Activated CD8-positive, alpha-beta memory T cell treated with anti-CD3 and anti-CD28 coated beads for 1 hour (primary cell): ENCODE measurements at places on chromosomes 13 and 19.

DNA sequence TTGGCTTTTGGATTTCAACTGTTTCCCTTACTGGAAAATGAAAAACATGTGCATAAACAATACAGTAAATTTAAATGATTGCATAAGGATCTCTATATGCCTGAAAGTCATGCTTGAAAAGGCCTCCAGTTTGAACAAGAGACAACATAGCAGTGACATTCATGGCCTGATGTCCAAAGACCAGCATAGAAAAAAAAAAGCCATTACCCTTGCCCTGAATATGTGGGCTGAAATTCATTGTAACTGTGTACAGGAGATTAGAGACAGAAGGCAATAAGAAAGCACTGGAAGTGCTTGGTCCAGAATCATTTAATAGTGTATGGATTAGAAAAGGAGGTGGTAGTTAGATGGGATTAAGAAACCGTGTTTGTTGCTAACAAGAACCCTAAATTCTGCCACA lies 15.4 kb downstream of the MIR17HG start:
- no peak for DNase-seq

DNA sequence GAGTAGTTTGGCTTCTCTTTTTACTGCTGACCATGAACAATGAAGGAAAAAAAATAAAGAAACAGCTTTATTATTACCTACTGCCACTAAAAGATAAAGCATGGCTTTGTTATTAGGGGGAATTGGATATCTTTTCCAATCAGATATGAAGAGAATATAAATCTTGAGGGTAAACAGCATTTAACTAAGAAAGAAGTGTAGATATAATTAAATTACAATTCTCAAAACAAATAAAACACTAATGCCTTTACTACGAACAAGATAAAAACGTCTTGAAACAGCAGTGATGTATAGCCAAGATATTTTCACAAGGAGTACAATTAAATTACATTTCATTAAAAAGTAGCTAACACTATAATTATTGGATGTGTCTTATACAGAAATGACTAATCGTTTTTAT lies 425.9 kb upstream of the ATXN8OS start:
- no peak for DNase-seq

GRCh38 chr13:44230071-44230470 lies 143.6 kb upstream of the SERP2 start:
- DNase-seq: no peak

GRCh38 chr13:40490086-40490758 lies 176.2 kb downstream of the FOXO1 start:
- DNase-seq: peak; percentile 22

GRCh38 chr13:113350938-113351335 lies 13.0 kb downstream of the GRTP1 start:
- DNase-seq: no peak

- peak; percentile 34 for DNase-seq
These were observed at the start of gene DKKL1 for GRCh38 chr19:49363268-49364082. Gene DKKL1 (plus strand): TSS chr19:49363877. CDS start chr19:49363999, 122 bp downstream.

DNA sequence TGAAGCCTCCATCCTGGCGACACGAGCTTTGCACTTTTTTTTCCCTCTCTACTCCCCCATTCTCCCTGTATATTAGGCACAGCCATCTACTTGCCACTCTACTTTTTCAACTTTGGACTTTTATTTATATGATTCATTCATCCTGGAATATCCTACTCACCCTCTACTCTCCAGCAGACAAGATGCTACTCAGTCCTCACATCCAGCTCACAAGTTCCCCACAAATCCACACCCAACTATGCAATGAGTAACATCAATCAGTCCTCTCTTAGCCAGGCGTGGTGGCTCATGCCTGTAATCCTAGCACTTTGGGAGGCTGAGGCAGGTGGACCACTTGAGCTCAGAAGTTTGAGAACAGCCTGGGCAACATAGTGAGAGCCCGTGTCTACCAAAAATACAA lies 23.9 kb upstream of the URAD start:
- no peak for DNase-seq

DNA sequence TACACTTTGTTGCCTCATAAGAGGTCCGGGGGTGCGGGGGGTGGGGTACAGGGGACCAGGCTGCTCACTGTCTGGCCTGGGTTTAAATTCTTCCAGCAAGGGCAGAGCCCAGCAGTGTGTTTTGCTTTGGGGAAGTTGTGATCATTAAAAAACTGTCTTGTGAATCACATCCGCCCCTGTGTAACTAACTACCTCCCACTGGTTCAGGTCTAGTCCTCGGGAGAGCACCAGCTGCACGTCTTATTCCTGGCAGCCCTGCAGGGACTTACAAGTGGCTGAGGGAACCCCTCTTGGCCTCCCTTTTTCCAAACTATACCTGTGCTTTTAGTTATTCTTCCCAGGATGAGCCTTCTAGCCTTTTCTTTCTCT lies 127.5 kb downstream of the SIPA1L3 start:
- no peak for DNase-seq

DNA sequence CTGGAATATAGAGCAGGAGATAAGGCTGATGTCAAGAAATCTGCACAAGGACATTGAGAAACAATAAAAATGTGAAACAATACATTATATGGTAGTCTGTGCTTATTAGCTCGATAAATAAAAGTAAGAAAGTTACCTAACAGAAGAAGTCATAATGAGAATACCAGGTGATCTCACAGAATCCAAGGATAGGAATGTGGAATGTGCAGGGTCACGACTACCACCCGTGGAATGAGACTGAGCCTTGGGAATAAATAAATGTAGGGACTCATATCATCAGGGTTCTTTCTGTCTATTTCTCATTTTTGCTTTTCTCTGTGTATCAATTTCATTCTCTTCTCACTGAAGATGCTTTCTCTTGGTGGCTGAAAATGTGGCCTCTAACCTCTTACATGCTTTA lies 26.0 kb upstream of the KBTBD7 start:
- no peak for DNase-seq

DNA sequence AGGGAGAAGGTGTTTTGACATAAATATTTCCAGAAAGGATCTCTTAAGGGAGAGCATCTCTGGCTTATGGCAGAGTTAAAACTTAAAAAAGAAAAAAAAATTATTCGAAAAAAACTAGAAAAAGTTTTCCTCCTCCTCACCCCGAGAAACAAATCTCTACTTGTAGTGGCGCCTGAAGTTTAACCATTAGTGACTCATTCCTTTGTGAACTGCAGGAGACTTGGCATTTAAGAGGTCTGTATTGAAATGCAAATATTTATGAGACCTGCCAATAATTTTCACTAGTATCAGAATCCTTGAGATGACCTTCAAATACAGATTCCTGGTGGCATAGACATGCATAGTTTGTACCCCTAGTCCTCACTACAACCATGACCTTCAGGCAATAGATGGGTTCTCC lies 64.9 kb upstream of the MED4 start:
- DNase-seq: no peak
